ENCODE measurements at places on chromosomes 3 and 15.

- DNase-seq = peak; percentile 7
Measured at GRCh38 chr15:61195116-61196002, 33.7 kb downstream of the RORA start.

DNA sequence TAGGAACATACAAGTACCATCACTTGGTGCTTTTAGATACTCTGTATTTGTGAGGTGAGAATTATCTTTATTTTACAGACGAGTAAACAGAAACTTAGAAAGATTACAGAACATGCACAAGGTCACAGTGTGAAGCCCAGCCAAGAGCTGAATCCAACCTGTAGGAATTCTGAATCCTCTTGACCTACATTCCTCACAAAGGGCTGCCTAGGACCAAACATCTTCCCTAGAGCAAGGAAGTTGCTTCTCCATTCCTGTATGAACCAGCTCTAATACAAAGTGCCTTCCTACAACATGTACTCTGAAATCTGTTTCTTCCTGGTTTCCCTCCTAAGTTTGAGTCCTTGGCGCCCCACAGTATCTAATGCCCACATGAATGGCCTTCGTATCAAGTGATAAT lies 2.9 kb downstream of the HDGFL3 start:
- no peak for DNase-seq

- DNase-seq = no peak
Measured at GRCh38 chr3:134797057-134797740, 2.1 kb downstream of the EPHB1 start.

- DNase-seq = no peak
Measured at GRCh38 chr3:62497156-62497555, 123.8 kb upstream of the FEZF2 start.

GRCh38 chr3:12194209-12194608 lies 35.5 kb upstream of the TIMP4 start:
- peak; percentile 67 for DNase-seq

DNA sequence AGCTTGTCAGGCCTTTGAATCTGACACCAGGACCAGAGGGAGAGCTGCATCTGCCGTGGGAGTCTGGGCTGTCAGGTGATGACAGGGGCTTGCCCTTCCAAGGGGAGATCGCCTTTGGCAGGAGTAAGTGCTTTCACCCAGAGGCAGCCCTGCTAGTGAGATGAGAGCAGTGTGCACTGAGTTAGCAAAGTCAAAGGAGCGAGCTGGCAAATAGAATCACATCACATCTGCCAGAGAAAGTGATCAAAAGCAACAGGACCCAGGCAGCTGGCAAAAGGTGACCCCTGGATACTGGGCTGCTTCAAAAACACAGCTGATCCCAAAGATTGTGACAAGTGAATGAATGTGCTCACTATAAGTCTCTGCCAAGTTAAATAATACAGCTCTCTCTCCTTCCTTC lies 36.1 kb upstream of the PYDC2 start:
- no peak for DNase-seq

DNA sequence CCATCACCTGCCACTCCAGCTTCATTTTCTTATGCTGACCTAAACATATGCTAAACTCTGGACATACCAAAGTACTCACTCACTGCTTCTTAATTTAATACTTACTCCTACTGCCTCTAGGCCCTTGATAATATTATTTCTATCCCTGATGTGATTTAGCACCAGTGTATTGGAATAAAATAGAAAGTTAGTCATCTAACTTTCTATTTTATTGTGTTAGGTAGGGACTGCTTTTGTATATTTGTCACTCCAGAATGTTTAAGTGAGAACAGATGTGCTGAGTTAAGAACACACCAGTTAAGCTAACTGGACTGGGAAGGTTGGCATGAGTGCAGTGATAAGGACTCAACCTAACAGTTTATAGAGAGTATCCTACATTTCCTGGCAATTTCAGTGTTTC lies 6.5 kb upstream of the CLDN16 start:
- no peak for DNase-seq

- peak; percentile 34 for DNase-seq
Measured at GRCh38 chr3:42148982-42149432, 57.9 kb downstream of the TRAK1 start.

All from GM04504 (cell line).